ENCODE measurements at places on chromosomes 6 and 20.

- DNase-seq, result no peak
Observed at GRCh38 chr6:8238773-8239683, 136.7 kb upstream of the EEF1E1 start.

- DNase-seq, result no peak
Observed at GRCh38 chr6:160510199-160510598, 153.9 kb downstream of the LPA start.

DNA sequence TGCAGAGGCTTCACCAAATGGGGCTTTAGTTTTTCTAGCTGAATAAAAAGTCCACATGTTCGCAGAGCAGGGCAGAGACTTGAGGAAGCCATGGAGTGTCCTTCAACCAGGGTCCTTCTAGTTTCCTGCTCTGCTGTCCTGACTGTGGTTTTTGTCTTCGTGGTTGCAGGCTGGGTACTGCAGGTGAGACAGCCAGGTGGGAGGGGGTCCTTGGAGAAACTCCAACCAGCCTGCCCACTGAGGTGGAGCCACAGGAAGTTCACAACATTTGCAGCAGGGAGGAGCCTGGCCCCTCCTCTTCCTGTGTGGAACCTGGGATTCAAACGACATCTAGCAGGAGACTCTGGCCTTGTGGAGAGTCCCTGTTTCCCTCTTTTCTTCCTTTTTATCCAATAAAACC lies 68.8 kb upstream of the MYLIP start:
- no peak for DNase-seq

DNA sequence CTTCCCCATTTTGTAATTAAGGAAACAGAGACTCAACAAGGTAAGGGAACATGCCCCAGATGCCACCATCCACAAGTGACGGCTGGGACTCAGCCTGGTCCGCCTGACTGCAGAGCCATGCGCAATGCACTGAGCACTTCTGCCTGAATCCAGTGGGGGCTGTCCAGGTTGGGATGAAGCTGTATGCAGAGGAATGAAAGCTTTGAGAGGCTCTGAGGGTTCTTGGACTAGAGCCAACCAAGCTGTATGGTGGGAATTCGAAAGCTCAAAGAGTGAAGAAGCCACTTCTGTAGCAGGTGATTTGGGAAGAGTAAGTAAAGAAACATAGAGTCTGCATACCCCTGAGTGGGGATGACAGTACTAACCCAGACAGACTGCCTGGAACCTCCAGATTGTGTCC lies 127.6 kb upstream of the AKAP12 start:
- DNase-seq, result no peak

DNA sequence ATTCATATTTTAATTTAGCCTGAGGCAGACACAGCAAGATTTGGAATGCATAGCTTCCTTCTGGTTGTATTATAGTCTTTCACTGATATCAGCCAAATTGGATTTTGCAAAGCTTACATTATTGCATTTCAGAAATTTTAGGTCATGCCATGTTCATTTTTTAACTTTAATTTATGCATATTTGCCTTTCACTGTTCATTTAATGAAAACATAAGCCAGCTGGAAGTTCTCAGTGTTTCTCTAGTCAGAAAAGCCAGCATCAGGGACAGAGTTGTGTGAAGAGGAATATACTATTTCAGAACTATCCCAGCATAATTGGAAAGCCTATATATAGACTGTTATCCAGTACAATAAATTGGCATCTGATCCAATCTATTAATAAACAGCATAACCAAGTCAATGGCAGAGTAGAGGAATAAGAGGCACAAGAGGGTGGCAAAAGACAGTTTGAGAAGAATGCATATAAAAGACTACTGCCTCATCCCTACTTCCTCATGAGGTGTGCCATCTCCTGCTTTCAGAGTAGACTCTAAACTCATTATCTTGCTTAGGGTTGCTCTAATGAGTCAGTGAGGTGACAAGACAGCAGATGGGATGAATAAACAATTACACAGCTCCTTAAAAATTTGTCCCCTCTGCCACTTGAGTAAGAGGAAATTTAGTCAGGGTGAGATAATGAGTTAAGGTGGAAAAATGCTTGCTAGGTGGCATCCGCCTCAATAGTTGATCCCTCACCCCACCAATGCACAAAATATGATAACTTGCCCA lies 159.8 kb upstream of the HCRTR2 start:
- DNase-seq, result no peak

GRCh38 chr6:168582571-168582981 lies 141.6 kb downstream of the SMOC2 start:
- no peak for DNase-seq

DNA sequence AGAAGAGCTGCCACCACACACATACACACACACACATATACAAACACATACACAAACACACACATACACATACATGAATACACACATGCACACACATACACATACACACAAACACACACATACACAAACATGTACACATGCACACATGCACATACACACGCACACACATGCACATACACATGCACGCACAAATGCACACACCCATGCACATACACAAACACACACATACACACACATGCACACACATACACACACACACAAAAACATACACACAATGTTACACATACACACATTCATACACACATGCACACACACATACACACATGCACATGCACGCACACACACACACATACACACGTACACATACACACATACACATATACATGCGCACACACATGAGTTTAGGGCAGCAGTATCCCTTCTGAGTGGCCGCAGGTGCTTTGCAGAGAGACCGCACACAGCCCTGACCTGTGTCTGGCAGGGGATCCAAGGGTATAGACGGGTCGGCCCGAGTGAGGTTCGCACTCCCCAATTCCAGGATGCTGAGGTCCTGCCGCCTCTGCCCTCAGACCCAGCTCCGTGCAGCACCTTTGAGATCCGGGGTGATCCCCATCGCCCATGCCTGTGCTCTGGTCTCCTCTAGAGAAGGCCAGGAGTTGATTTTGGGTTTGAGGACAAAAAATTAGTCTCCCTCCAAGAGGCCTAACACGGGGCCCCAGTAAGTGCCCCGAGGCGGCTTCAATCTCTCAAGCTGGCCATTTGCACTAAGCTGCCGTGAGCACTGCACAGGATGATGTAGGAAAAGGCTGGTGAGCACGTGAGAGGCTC lies 56.8 kb downstream of the TMEM242 start:
- DNase-seq, result no peak

DNA sequence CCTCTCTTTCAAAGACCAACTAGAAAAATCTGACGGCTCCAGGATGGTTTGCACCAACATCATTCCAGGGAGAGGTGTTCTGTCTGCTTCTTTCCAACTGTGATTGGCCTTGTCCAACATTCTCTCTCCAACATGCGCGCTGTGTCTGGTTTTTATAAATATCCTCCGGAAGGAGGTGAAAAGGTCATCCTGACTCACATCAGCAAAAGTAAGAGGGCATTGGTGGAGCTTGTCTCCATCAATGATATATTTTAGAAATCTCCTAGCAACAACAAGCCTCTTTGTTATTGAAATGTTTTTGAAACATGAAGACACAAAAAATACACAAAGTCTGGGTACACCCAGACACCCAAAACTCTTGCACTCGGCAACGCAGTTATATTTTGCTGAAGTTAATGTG lies 475.3 kb upstream of the JARID2 start:
- DNase-seq, result no peak

Measured in T-helper 1 cell (primary cell).